ENCODE measurements at places on chromosomes 5 and 9.

DNA sequence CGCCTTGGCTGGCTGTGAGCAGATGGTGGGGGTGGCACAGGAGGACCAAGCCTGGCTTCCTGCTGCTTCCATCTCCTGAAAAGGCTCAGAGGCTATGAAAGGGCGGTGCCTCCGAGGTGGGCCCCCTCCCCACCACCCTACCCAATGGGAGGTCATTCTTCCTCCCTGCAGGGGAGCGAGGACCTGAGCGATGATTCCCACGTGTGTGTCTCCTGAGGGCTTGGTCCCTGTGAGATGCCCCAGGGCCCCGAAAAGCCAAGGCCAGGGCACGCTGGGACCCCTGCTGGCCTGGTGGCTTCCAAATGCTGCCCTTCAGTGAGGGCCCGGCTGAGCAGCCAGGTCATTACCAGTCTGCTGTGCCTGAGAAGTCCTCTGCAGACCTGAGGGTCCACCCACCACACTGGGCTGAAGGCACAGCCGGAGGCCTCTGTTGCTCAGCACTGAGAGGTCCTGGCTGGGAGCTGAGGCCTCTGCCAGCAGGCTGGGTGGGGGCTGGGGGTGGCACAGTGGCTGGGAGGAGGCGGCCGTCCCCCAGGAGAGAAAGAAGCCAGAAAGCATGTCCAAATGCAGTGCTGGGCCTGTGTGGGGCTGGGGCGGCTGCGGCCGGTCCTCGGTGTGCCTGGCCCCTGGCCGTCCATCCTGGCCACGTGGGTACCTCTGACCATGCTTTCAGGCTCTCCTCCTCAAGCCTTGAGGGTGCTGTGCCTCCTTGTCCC lies 14.0 kb upstream of the SLC6A19 start:
- no peak for DNase-seq

DNA sequence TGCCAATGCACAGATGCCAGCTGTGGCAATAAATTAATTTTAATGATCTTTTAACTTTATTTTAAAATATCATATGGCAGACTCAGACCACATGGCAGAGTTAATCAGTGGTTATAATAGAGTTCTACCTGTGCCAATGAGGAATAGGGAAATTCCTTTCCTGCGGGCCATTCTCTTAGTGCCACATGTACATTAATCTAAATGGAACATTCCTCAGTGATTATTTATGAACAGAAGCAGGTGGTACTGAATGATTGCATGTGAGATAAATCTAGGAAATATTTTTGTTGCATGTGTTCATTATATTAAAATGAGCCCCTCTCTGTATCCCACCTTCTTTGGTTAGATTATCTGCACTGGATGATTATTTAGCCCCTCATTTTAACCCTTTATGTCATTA lies 102.3 kb downstream of the CCDC192 start:
- DNase-seq = no peak

DNA sequence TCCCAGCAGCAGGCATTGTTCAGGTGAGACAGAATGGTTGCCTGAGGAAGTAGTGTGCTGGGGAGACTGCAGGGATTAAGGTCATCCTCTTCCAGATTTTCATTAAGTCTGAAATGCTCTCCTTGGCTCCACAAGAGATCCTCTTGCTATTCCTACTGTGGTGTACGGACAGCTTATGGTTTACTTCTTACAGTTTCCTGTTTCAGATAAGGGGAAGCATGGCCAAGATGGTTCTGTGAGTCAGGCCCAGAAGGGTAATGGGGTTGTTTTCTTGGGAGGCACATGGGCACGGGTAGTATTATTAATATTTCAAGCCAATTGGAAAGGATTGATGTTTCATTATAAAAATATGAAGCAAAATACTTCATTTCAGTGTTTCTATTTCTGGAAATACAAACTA lies 42.9 kb downstream of the GLRX start:
- DNase-seq = no peak

- DNase-seq = no peak
Measured at GRCh38 chr5:77167695-77168121, 42.8 kb upstream of the PDE8B start.

DNA sequence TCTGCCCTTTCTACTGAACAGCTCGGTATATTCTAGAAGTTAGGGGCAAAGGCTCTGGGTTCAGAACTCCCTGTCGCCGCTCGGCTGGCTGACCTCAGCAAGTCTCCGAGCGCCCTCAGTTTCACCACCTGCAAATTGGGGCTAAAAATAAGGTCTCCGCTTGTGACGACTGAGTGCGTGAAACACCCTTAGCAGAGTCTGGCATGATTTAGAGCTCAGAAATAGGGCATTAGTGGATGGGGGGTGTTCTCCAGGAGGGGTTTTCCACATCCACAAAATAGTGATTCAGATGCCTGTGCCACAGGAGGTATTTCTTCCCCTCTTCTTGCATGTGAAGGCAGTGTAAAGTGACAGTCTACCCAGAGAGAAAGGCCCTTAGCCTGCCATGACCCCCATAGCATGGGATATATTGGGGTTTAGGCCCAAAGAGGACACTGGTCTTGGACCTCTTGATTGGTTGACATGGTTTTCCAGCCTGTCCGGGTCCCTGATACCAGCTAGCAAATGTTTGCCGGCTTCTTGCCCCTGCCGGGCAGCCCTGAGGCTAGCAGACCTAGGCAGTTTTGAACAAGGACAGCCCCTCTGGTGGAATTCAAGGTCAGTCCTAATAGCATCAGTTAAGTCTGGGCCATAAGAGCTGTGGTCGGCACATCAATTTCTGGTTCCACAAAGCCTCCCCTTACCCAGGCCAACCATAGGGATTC lies 1.4 kb downstream of the ERGIC1 start:
- no peak for DNase-seq

DNA sequence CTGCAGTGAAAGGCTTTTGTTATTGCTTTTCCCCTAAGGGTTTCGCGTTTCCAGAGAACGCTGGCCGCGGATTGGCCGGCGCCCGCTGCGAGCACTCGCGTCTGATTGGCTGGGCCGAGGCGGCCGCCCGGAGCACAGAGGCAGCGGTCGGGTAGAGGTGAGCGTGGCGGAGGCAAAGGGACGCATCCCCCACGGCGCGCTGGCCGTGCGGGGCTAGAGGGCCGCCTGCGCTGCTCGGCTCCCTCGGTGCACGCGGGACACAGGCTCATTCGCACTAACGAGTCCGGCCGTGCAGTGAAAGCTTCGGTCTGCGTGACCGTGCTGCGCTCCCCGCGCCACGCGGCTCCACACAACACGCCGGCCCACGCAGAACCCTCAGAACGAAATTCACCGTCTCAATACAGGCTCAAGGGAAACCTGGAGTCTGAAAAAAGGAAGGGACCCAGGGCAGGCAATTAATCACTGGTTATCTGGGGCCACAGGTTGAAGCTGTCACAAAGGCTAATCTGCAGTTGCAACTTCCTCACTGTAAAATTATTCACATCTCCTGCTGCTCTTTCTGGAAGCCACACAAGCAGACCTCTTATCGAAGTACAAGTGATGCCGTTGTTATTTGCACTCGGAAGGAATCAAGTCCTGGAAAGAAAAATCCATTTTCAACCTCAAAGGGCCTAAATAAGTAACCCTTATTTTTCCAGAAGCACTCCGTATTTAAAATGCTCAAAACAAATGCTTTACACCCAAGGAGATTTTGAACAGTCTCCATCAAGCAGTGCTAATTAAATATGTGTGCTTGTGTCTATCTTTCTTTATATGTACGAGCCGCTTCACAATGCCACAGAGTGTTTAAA lies 94.6 kb downstream of the ZNF608 start:
- DNase-seq = peak; percentile 69

GRCh38 chr9:124602632-124603031 lies 95.4 kb upstream of the NR5A1 start:
- DNase-seq = no peak

DNA sequence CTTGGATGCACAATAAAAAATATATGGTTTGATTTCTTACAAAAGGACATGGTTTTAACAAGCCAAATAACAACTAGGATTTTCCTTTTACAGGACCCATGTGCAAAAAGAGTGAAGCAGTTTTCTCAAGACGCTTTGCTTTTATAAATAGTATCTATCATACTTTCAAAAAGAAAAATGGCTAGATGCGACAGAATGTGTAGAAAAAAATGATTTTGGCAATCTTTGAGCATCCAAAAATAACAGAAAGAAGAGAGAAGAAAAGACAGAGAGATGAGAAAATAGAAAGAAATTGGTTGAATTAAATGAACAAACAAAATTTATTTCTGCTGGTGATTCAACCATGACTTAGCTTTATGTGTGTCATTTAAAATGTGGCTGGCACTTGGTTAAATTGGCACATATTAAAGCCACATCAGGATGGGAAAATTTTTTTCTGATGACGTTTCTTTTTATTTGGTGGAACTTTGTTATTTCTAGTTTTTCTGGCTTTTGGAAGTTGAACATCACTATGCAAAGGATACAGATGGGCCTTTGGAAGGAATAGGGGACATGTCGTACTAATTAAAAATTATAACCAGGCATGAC lies 35.6 kb upstream of the NREP start:
- DNase-seq = no peak

- no peak for DNase-seq
Measured at GRCh38 chr5:72510610-72511181, 3.5 kb upstream of the ZNF366 start.

DNA sequence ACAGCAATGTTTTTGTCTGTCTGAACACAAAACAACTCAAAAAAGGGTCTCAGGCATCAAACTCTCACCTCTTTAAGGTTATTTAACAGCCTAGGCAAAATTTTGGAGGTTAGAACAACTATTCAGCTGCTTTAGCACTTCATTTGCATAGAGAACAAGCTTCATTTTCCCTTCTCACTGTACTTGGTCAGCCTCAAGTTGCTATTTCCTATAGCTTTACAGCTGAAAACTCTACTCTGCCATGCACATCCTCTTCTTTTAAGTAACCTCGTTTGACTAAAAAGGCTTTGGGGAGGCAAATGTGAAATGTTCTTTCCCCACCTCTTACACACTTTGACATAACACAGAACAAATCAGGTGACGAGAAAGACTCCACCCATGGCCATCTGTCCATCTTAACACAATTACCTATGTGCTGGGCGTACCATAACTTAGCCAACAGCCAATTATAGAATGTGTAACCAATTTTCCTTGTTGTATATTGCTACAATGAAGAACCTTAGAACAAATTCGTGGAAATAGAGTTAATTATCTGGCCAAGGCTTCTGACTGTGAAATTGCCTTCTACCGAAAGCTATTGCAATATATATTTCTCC lies 195.7 kb downstream of the DCP2 start:
- DNase-seq = no peak

DNA sequence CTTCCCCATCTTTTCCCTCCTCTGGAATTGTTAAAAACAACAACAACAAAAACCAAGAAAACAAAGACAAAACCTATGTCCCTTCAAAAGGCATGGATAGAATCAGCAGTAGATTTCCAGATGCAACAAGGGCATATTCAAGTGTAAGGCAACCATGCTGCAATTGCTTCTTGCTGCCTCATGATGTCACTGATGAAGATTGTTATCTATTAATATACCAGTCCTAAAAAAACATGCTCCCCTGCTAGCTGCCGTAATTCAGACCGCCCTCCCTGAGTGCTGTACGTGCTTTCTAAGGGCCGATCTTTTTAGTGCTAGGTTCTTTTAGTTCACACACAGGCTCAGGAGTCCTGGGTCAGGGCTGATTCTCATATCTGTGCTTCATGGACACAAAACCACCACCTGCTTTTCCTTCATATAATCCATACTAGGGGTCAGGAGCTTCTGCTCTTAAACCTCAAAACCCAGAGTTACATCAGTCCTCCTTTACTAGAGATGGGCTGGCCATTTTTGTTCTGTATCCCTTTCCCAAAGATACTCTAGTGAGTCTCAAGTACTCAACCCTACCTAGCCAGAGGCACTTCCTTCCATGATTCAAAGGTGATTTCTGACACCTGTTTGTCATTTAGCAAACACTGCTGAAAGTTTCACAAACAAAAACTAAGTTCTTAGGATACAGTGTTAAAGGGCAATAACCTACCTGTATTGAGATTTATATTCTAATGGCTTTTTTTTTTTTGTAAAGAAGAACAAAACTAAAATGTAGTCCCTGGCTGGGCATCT lies 82.1 kb downstream of the GIN1 start:
- no peak for DNase-seq

GRCh38 chr9:76115396-76115795 lies 224.9 kb downstream of the PCSK5 start:
- no peak for DNase-seq

GRCh38 chr5:72844218-72844603 lies 27.8 kb downstream of the TNPO1 start:
- no peak for DNase-seq

- DNase-seq = no peak
Measured at GRCh38 chr5:81800797-81801196, 49.9 kb upstream of the SSBP2 start.

GRCh38 chr5:138461343-138462125 lies 3.7 kb upstream of the EGR1 start:
- DNase-seq = no peak

DNA sequence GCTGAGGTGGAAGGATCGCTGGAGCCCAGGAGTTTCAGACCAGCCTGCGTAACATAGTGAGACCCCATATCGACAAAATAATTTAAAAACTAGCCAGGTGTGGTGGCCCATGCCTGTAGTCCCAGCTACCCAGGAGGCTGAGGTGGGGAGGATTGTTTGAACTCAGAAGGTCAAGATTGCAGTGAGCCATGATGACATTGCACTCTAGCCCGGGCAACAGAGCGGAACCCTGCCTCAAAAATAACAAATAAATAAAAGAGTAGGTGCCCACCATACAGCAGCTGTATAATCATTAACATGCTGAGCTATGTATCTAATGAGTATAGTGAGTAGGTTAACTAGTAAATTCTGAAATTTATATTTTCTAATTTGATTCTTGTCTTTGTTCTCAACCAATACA lies 11.0 kb upstream of the ATP6V0E1 start:
- DNase-seq = no peak

GRCh38 chr5:108260117-108260857 lies 121.6 kb downstream of the FBXL17 start:
- peak; percentile 20 for DNase-seq

DNA sequence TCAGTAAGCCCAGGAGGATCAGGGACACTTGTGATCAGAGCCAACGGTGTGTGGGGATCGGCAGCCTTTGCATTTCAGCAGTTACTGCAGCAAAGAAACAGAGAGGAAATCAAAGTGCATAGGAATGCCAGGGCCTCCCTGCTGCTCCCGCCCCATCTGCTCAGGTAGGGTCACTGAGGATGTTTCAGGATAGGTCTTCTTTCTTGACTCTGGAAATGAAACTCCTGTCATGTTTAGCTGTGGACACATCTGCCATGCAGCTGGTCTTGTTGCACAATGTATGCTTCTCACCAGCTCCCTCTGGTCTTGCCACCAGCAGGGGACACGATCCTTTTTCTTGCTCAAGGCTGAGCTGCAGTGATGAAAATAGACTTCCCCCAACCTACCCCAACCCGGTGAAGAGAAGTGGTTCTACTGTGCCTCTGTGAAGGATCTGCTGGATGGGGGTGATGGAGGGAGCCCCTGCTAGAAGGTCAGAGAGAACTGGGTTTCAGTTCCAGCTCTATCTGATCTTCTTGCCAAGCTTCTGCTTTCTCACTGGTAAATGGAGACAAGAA lies 185.2 kb upstream of the KLF4 start:
- no peak for DNase-seq

DNA sequence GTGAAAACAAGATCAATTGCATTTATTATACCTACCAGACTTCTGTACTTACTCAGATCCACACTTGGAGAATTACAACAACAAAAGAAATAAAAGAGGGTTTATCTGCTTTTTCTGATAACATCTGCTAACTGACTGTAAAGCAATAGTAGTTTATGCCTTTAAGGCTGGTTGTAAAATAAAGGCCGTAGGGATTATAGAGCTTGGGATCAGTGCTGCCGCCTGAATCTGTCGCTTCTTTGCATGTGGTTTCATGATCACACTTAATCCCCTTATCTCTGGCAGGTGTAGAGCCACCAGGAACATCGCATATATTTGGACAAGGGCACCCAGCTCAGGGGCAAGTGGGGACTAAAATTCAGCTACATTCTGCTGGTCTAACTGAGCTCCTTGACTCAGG lies 146.7 kb downstream of the CCDC192 start:
- DNase-seq = no peak

Measured in C1 segment of cervical spinal cord (tissue), 14 donors.